Left renal cortex interstitium (tissue), 4 donors: ENCODE measurements at places on chromosomes 7 and 10.
A peak's percentile ranks its signal among the peaks of the same experiment; 100 is the strongest.

DNA sequence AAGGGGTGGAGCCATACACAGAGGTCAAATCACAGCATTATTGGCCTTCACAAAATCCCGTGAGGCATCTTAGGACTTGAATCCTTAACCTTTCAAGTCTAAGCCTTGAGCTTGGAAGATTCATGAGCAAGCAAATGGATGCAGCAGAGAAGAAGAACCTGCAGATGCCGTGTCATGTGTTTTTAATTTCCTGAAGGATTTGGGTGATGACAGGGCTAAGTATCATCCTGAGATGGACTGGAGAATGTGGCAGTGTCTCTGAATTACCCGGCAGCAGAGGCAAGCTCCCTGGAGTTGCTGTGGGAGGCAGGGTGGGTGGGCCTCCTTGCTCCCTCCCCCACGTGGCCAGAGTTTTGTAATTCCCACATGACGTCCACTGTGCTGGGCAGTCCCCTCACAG lies 50.8 kb downstream of the GCC1 start:
- DNase-seq = no peak

GRCh38 chr7:129368389-129368986 lies 65.7 kb upstream of the STRIP2 start:
- no peak for DNase-seq

DNA sequence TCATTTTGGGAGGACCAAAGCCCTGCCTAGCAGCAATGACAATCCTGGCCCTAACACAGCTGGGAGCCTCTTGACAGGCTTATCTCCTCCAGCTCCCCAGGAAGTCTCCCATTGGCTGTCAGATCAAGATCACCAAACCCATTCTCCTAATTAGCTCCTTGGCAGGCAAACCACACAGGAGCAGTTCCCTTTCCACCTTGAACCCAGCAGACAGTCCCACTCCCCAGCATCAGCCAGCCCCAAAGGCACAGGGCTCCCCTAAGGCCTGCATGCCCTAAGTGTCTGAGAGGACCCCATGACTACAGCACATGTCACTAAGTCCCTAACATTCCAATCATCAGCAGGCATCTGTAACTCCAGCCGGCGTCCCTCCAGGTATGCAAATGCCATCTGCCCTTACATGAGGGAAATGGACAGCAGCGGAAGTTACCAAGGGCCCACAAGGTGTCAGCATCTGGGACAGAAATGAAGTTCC lies 348.5 kb downstream of the KCNMA1 start:
- DNase-seq = no peak

GRCh38 chr10:69009360-69009759 lies 20.8 kb downstream of the KIFBP start:
- no peak for DNase-seq

DNA sequence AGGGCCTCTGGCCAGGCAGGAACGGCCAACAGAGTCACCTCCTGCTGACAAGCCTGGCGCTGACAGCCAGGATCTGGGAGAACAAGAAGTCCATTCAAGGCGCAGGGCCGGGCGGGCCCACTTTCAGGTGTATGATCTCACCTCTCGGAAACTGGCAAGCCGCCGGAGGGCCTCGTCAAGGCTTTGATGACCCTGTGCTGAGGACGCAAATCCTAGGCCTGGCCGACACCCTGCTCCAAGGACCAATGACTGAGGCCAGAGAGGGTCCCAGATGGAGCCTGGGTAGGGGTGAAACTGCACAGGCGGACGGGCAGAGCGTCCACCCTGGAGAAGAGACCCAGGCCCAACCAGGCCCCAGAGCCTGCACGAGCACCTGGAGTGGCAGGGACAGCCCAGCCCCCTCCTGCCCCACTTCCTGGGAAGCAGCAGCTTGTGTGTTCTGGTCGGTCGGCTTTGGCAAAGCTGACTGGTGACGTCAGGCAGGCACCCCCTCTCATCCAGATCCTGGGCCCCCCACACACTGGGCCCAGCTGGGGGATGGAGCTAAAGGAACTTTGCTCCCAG lies 30.6 kb downstream of the MYL10 start:
- DNase-seq = no peak

- no peak for DNase-seq
Observed at GRCh38 chr7:156666368-156667109, 26.0 kb downstream of the RNF32 start.

- DNase-seq = no peak
Observed at GRCh38 chr7:5177060-5177459, 13.0 kb upstream of the WIPI2 start.

- DNase-seq = no peak
Observed at GRCh38 chr7:66747881-66748511, 7.5 kb downstream of the RABGEF1 start.

- DNase-seq = peak; percentile 21
Observed at GRCh38 chr10:95814011-95814727, 58.2 kb downstream of the ENTPD1 start.

DNA sequence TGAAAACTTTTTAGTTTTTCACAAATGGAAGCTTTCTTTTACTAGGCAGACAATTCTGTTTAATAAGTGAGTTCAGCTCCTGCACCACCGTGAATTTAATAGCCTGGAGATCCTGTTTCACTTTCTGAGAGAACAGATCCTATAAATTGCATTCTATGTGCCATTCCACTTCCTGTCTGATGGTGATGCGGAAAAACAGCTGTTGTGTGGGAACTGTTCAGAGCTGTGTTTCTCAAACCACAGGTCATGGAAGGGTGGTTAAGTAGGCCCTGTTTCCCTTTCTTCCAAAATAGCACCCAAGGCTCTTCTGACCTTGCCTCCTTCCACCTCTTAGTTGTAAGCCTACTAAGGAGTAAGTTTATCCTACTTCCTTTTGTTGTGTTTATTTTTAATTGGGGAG lies 97.2 kb upstream of the DKK1 start:
- peak; percentile 50 for DNase-seq

- no peak for DNase-seq
Observed at GRCh38 chr10:97999066-97999922, 31.1 kb downstream of the CRTAC1 start.

- DNase-seq = no peak
Observed at GRCh38 chr7:6168477-6168868, 104.0 kb downstream of the CYTH3 start.

DNA sequence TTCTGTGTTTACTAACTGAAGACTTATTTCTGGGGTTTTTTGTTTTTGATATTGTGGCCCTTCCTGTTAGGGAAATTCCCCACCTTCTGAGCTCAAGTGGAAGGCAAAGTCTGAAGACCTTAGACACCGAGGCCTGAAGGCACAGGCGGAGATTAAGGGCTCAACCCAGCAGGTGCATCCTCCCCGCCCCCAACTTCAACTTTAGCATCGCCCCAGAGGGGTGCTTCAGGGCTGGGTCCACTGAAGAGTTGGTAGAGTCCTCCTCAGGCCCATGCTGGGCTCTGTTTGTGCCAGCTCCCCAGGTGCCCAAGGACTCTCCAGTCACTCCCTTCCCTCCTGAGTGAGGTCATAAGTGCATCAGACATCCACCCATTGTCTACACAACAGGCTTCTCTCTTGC lies 9.4 kb upstream of the PPIA start:
- no peak for DNase-seq

- no peak for DNase-seq
Observed at GRCh38 chr10:3811291-3811870, 26.4 kb upstream of the KLF6 start.

DNA sequence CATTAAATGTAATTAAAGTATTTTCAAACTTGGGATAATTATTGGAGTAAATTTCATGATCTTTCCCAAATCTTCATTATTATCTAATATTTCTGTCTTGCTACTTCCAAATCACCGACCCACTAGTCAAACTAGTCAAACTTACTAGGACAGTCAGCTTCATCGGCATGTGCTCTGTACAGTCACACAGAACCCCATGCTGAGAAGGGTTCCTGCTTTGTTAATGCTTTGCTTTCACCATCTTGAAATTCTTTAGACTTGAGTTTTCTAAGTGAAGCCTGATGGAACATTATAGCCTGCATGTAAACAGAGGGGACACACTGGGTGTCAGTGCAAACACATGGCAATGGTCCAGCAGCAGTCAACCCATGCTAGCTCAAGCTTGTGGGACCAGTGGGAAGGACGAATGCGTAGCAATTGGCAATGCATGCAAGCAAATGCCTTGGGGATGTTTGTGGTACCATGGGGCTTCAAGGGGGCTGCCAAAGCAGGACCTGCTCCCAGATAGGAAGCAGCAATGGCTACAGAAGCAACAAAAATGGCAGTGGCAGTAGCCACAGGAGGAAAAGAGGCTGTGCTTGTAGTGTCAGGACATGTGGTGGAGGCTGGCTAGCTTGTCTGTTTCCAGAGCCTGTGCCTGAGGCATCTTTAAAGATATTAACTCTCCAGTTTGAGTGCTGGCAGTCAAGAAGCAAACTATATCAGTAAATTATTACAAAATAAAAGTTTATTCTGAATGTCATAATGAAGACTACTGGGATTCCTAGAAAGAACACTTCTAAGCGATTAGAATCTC lies 441.1 kb upstream of the SEMA3D start:
- DNase-seq = no peak

GRCh38 chr7:48158404-48158803 lies 12.9 kb upstream of the ABCA13 start:
- DNase-seq = no peak

- no peak for DNase-seq
Observed at GRCh38 chr7:123748171-123748733, 551 bp downstream of the WASL start.
